ENCODE measurements at places on chromosomes 3 and 15. TPM values are rescaled to one million over a fixed set of nuclear protein-coding genes. Genes with fewer than 3 reads are reported as not detected.

- H3K4me3 ChIP-seq = no peak overlapping the region
- H3K36me3 ChIP-seq = no peaks in the 10 kb centered on the region
- H3K4me1 ChIP-seq = peaks cover 20% of the 10 kb centered on the region
These were observed 86.6 kb downstream of the FMN1 start for GRCh38 chr15:33107950-33108349.

LRRC3B gene
- not detected for total RNA-seq

OR5H2 gene
- total RNA-seq = not detected

PEX11A gene
- total RNA-seq = 12.8 TPM

DNA sequence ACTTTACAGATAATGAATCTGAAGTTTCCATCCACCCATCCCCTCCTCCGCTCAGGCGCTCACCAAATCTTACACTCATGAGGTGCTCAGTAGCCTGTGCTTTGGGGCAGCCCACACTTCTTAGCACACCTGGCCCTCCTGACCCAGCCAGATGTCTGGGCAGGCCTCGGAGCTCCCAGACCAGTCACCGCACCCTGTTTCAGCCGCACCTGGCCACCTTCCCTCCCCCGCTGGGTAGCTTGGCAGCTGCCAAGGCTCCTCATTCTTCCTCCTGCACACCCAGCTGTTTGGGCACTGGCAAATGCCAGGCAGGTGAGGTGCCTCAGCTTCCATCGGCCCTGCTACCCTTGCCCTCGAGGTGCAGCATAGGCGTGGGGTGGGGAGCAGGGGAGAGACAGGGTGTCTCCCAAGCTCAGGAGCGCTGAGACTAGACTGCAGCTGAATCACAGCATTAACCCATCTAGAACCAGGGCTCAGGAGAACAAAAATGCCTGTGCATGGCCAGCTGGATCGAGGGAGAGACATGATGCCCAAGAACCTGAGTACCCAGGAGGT is 45.8 kb downstream of the CDC25A start:
- H3K4me1 ChIP-seq = no peaks in the 10 kb centered on the region
- no peaks in the 10 kb centered on the region for H3K36me3 ChIP-seq
- H3K4me3 ChIP-seq = no peak overlapping the region
- no peak overlapping the region for H3K27ac ChIP-seq

All from PC-9 (cell line).